GM23248 (cell line): ENCODE measurements at places on chromosomes 5 and 9.

- DNase-seq, result no peak
Observed at GRCh38 chr5:154107010-154107409, 68.2 kb downstream of the MFAP3 start.

DNA sequence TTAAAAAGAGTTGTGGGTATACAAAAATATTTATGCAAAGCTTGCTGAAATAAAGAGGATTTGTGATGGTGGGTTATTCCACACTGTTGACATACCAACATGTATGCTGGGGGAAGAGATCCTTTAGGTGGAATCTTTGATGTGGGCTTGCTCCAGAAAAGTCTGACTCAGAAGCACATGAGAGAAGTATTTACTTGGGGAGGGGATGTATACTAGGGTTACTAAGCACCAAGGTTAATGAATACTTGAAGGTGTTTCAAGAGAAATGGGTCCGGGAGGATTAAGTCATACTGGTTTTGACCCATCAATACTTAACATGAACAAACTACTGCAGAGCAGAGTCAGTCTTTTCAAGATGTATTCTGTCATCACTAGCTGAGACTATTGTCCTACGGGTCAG is 316.4 kb upstream of the GRIN3A start:
- no peak for DNase-seq

GRCh38 chr5:131212471-131213021 is 41.8 kb downstream of the LYRM7 start:
- DNase-seq, result no peak

DNA sequence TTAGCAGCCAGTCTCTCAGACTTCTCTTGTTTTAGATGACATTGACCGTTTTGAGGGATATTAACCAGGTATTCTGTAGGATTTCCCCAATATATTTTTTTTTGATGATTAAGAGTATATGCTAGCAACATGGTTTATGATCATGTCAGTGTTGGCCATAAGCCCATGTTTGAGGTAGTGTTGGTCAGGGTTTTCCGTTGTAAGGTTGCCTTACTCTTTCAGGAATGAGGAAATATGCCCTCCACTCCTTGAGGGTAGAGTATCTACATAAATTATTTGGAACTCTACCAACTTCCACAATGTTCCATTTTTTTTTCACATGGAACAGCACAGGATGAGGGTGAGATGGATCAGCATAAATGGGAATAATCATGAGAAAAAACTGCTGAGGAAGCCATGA is 188.4 kb upstream of the PRDM9 start:
- no peak for DNase-seq

- no peak for DNase-seq
Observed at GRCh38 chr9:127176631-127177030, 54.2 kb upstream of the ANGPTL2 start.

DNA sequence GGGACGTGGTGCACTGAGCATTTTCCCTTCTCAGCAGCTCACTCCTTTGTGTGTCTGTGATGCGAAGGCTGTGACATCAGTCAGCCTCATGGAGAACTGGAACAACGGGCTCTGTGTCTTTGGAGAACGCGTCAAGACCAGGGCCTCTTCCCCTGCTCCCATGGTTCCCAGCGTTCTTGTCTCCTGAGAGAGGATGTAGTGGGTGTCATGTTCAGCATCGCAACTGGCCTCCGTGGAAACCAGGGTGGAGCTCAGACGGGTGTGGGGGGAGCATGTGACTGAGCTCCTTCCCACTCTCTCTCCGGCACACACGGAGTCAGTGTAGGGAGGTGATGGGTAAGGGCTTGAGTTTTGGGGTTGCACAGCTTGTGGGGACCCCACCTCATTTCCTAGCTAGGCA is 59.7 kb downstream of the TENT4A start:
- DNase-seq, result peak; percentile 17
